NCI-H1105 (cell line): ENCODE measurements at places on chromosomes 1 and 21.

- no peak for DNase-seq
These were observed 40.2 kb downstream of the ATP1B1 start for GRCh38 chr1:169146576-169147214.

- no peak for DNase-seq
These were observed 347.4 kb upstream of the PTBP2 start for GRCh38 chr1:96374076-96374762.

- no peak for DNase-seq
These were observed 8.0 kb upstream of the C1orf162 start for GRCh38 chr1:111465754-111466153.

DNA sequence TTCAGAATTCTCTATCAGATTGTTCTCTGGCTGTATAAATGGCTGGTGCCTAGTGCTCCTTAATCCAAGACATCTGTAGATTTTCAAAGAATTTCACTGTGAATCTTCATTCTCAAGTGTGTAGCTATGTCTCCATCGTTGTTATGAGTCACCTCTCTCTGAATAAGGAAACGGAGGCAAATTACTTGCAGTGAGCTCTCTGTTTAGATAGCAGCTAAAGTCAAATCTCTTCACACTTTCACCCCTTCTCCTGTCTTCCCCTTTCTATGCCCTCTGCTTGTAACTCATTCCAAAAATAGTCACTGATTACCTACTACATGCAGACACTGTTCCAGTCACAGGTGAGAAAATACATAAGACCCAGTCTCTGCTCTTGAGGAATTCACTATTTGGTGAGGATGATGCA is 39.7 kb downstream of the CHML start:
- no peak for DNase-seq

DNA sequence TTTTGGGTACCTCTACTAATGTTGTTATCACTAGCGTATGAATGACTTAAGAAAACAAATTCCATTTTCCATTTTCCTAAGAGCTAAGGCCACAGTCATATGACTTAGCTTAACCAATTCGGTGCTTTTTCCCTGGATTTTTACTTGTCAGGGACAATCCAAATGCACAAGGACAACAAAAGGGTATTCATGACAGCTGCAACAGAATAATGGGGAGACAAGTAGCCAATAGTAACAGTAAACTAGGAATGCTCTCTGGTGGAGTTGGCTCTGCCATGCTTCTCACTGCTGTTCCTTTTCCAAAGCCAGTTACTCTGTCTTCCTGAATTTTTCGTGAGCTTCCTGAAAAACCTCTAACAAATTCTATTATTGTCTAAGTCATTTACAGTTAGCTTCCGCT is 52.9 kb downstream of the LRRIQ3 start:
- DNase-seq, result no peak
